AG08396 (cell line): ENCODE measurements at places on chromosomes 1 and 21.

DNA sequence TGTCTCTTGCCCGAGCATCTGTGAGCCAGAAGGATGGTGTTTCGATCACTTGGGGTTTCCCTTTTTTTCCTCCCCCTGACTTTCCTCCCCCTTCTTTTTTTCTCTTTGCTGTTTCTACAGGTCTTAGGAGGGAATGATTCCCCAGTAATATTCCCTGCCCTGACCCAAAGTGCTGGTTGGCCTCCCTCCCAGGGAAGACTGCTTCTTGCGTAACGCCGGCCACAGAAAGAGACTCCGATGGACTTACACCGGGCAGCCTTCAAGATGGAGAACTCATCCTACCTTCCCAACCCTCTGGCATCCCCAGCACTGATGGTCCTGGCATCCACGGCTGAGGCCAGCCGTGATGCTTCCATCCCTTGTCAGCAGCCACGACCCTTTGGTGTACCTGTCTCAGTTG, 6.8 kb downstream of the RNF220 start:
- no peak for DNase-seq

DNA sequence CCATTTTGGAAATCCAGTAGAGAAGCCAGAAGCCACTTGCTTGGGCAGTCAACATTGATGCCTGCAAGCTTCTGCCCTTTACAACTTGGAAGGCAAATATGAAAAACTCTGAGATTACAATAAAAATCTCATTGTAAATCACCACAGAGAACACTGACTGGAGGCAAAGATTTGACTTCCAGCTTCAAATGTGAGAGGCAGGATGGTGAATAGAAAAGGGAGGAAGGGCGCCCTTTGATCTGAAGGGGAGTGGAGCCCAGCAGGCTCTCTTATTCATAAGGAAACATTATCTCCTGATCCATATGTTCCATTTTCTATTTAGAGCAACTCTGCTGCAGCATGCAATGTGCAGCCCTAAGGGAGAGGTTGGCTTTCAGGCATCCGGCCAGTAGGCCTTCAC, 348.3 kb downstream of the AJAP1 start:
- DNase-seq, result no peak

- no peak for DNase-seq
Observed at GRCh38 chr21:33133892-33134291, 64.0 kb downstream of the OLIG1 start.

DNA sequence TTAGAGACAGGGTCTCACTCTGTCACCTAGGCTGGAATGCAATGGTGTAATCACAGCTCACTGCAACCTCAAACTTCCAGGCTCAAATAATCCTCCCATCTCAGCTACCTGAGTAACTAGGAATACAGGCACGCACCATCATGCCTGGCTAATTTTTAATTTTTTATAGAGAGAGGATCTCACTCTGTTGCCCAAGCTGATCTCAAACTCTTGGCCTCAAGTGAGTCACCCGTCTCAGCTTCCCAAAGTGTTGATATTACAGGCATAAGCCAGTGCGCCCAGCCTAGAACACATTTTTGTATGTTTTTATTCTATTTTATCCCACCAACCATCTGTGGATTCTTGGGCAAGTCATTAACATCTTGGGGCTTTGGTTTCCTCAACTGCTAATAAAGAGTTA, 100.5 kb downstream of the AK5 start:
- no peak for DNase-seq

GRCh38 chr1:172394141-172394751, 26.2 kb upstream of the C1orf105 start:
- DNase-seq, result no peak

DNA sequence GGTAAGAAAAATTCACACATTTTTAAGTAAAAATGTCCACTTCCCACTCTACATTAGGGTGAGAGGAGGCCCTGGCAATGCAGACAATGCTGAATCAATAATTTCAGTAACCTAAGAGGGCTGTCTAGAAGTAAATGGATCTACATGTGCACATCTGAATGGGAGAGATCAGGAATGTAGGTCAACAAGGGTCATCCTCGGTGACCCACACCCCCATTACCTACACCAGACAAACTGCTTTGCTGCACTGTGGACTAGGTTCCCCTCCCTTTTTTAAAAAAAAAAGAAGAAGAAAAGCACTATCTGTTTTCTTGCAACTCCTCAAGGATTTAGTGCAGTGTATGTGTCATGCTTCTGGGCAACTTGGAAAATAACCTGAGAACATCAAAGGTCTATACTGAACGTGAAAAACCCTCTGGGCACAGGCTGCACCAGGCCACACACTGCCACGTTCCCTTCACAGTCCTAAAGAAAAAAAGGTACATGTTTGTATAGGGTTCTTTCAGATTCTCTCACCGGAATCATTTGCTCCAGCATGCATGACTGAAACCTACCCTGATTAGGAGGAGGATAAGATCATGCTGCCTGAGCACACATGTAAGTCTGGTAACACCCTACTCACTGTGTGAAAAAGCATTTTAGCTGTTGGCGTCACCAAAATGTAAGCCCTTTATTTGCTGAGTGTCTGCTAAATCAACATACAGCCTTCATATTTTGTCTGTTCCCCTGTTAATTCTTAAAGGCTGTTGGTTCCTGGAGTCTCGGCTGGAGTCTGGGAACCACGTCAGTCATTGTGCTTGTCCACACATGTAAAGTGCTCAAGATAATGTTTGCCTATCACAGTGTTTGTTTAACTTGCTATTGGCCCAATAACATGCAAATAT, 341.0 kb downstream of the SMYD3 start:
- no peak for DNase-seq

DNA sequence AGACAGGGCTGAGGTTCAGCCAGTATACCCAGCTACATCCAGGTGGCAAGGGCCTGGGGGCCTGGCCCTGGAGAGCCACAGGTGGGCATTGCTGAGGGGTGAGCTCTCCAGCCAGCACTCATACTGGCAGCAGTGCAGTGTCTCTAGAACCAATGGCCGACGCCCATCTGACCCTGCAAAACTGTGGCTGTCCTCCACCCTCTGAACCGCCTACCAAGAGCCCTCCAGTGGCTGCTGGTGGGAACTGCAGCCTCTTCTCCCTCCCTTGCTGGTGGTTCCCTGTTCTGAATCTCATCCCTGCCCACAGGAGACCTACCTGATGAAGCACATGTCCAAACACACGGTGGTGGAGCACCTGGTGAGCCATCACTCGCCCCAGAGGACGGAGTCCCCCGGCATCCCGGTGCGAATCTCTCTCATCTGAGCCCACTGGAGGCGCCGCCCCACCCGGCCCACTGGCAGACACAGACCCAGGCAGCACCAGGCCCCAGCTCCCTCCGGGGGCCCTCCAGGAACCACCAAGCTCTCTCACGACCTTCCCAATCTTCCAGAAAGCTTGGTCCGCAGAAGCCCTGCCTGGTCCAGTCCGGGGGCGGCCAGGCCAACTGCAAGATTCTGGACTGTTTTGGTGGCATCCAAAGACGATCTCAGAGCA, 22.1 kb downstream of the A3GALT2 start:
- peak; percentile 86 for DNase-seq

DNA sequence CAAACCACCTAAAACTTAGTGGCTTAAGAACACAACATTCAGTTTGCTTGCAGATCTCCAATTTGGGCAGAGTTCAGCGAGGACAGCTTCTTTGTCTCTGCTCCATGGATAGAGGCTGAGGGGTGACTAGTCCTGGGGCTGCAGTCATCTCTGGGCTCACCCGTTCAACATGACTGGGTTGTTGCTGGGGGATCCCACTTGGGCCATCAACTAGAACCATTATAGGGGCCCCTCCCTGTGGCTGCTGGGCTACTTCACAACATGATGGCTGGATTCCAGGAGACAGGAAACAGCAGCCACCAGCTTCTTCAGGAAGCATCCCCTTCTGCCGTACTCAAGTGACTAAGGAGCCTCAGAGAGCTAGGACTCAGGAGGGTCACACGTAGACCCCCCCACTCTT, 140.9 kb downstream of the RHOU start:
- no peak for DNase-seq

GRCh38 chr1:159173320-159173719, 1.9 kb downstream of the CADM3 start:
- DNase-seq, result no peak

GRCh38 chr21:43995521-43996105, 16.5 kb upstream of the TRAPPC10 start:
- no peak for DNase-seq

- DNase-seq, result no peak
Observed at GRCh38 chr21:24781146-24781545, 826.1 kb downstream of the MRPL39 start.

GRCh38 chr1:85135392-85135798, 65.4 kb downstream of the SYDE2 start:
- DNase-seq, result no peak

- no peak for DNase-seq
Observed at GRCh38 chr1:209030454-209031167, 552.9 kb upstream of the CAMK1G start.

GRCh38 chr1:33268927-33269610, 12.8 kb downstream of the ZNF362 start:
- DNase-seq, result no peak

GRCh38 chr1:234619794-234620247, 9.8 kb upstream of the IRF2BP2 start:
- DNase-seq, result no peak

DNA sequence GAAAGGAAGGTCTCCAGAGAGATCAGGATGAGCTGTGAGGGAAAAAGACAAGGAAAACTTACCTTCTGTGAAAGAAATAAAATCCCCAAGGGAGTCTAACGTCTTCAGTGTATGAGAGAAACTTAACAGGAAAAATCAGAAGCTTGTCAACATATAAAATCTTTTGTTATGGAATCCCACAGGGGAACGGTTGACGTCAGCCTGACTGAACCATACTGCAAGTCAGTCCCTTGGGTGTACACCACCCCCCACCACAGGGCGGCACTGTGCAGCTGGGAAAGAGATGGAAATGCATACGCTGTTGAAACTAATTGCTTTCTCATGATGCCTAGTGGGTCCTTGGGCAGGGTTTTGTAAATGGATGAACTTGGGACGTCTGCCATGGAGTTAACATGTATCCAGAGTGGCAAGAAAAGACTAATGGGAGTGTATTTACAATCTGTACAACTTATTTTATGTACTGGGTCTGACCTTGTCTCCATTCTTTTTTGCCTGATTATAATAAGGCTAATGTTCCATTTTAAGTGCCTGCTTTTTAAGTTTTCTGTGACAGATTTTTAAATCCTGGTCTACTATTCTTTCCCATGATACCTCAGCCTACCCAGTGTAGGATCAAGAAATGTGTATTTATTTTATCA, 22.7 kb downstream of the UTP25 start:
- peak; percentile 56 for DNase-seq

DNA sequence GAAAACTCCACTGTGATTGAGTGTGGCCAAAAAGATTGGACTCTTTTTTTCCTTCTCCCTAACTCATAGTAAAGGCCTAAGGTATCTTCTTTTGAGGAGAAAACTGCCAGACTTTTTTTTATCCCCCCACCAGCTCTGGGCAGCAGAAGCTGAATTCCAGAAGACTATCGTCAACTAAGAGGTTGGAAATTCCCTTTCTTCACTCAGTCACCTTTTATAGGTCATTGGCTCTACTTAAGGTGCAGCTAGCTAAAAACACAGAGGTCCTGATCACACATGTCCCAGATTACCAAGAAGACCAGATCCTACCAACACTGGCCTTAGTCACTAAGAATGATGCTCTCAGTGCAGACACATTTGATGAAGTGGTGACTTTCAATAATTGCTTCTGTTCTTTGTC, 1441.2 kb downstream of the PLA2G4A start:
- DNase-seq, result no peak

GRCh38 chr21:27371115-27371974, 404.5 kb upstream of the ADAMTS5 start:
- DNase-seq, result no peak
